Activated CD4-positive, CD25-positive, alpha-beta regulatory T cell (primary cell): ENCODE measurements at places on chromosomes 1 and 21.

- DNase-seq, result no peak
Observed at GRCh38 chr1:106954661-106955229, 101.7 kb upstream of the PRMT6 start.

GRCh38 chr1:79982211-79982610 is 975.7 kb upstream of the ADGRL4 start:
- DNase-seq, result no peak

DNA sequence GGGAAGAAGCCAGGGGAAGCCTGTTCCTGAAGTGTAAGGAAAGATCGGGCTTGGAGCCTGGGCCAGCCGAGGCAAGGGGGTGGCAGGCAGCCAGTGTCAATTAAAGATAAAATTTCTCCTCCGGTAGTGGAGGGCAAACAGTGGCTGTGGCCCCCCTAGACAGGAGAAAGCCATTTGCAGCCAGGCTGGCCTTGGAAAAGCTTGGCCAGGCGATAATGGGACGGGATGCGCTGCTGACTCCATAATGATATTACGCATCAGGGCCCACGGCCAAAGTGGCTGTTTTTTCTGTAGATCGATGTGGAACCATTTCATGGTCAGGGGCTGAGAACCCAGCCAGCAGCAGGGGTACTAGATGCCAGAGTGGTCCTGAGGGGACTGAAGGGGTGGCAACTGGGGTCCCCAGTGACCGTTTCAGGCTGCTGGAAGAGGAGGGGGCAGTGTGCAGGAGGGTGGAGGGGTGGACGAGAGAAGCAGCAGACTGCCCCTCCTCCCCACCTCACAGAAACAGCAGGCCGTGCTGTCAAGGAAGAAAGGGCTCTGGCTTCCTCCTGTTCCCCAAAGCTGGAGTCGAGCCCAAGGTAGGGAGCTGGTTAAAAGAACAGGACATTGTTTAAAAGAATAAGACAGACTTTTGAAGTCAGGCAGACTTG is 25.2 kb downstream of the KCNC4 start:
- DNase-seq, result no peak

- DNase-seq, result no peak
Observed at GRCh38 chr1:29171521-29171920, 10.2 kb downstream of the SRSF4 start.

- DNase-seq, result no peak
Observed at GRCh38 chr1:178934546-178934945, 63.7 kb upstream of the ANGPTL1 start.

GRCh38 chr1:200542162-200542561 is 78.4 kb downstream of the KIF14 start:
- no peak for DNase-seq

DNA sequence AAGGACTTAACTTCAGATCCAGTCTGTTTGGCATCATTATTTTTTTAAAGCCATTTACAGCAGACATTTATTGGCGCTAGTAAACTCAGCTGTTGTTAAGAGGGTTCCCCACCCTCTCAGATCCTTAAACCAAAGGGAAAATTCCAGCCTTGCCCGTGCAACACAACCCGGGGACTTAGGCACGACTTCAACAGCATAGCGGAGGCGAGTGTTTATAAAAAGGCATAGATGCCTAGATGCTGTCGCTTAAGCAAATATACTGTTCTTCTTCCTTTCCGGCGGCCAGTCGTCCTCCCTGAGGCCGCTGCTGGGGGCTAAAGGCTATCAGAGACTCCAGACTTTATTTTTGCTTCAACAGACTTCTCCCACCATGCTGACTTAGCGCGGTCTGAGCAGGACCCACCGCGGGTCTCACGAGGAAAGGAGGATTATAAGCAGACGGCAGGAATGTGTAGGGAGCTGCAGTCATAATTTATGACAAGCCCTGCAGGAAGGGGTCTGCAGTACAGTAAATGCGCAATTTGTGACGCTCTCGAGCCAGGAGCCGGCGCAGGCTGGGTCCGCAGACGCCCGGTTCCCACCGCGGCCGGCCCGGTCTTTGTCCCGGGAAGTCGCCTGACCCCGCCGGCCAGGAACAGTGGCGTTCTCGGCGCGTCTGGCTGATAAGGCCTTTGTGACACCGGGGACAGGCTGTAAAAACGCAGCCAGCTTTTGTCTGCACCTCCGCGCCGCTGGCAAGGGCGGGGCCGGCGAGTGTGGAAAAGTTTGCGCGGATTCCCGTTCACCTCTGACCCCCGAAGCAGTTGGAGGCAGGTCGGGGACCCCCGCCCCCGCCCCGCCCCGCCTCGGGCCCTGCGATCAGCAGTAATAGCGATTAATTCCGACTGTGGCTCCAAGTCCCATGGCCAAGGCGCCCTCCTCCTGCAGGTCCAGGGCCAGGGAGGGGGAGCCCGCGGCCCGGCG is 61.2 kb upstream of the ARHGEF16 start:
- DNase-seq, result no peak

DNA sequence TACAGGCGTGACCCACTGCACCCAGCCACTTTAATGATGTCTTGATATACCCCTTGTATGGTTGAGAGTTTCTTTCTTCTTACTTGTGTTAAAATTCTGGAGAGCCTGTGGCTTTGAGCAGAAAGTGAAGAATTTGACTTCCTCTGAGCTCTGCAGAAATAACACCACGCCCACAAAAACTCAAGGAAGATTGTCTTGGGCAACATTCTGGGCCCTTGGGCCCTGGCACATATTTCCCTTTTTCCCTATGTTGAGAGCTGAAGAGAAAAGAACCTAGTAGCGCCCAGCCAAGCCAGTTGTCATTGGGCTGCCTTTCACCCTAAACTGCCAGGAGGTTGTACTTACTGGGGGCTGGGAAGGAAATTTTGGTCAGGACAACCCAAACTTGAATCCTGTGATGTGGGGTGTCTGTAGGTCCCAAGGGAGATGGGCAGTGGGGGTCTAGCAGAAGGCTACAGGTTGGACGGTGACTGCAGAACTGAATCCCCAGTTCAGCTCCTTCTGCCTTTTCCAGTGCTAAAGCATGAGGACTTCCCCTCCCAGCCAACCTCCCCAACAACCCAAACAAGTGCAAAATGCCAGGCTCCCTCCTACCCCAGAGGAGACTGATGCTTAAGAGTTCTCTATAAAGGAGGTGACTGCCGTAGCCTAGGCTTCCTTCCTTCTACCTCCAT is 11.7 kb upstream of the SNAPIN start:
- no peak for DNase-seq

DNA sequence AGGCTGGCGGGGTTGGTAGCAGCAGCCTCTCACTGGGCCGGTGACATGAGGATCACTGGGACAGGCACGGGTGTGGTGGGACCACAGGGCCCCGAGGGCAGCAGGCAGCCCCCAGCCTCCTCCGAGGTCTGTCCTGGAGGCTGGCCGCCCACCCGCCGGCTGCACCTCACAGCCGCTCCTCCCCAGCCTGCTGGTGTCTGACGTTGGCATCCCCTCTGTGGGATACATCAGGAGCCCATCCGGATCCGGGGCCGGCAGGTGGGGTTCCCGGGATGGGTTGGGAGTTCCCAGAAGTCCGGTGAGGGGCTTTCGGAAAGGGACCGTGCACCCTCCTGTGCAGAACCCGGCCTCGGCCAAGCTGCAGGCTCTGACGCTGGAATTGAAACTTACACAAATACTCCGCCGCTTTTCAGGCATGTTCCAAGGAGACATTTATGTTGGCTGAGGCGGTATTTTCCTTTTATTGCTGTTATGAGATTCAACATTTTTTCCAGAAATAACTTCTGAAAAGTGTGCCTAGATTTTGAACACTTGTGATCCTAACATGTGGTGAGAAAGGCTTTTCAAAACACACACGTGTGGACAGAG is 142.1 kb upstream of the ARHGEF16 start:
- DNase-seq, result no peak

DNA sequence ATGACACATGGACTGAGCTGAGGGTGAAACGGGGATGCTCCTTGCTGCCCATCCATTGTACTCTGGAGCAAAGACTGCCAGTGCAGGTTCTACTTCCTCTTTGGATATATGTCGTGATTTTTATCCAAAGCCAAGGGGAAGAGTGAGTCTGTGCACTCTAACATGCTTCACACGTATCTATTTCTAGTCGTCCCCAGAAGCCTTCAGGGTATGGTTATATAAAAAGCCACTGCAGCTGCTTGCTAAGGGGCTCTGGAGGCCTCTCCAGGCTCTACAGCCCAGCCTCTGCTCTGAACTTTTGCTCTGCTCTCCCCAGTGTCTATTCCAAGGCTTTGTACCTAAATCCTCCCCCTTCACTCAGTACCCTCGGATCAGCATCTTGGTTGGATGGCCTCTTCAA is 20.1 kb downstream of the PAFAH2 start:
- no peak for DNase-seq

GRCh38 chr1:10905841-10906655 is 106.4 kb upstream of the TARDBP start:
- DNase-seq, result no peak

DNA sequence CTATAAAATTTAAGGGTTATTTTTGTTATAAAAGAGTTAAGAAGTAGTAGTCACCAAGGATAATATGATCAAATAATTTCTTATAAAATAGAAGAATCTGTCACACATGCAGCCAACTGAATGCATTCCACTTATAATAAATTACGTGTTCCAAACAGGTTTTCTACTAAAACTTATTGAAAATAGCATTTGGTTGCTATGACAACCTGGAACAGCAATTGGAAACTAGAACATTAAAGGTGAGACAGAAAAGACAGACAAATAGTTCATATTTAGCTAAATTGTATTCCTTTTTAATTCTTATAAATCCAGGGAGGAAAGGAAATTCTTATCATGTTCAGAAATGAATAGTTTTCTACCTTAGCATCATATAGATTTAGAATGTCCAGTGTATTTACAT is 9.1 kb upstream of the CHODL start:
- DNase-seq, result no peak

- DNase-seq, result no peak
Observed at GRCh38 chr1:181936768-181937581, 124.5 kb downstream of the ZNF648 start.
